ENCODE measurements at places on chromosomes 7 and 10.

- no peak for DNase-seq
These were observed 57.7 kb upstream of the RHOBTB1 start for GRCh38 chr10:61001731-61002122.

DNA sequence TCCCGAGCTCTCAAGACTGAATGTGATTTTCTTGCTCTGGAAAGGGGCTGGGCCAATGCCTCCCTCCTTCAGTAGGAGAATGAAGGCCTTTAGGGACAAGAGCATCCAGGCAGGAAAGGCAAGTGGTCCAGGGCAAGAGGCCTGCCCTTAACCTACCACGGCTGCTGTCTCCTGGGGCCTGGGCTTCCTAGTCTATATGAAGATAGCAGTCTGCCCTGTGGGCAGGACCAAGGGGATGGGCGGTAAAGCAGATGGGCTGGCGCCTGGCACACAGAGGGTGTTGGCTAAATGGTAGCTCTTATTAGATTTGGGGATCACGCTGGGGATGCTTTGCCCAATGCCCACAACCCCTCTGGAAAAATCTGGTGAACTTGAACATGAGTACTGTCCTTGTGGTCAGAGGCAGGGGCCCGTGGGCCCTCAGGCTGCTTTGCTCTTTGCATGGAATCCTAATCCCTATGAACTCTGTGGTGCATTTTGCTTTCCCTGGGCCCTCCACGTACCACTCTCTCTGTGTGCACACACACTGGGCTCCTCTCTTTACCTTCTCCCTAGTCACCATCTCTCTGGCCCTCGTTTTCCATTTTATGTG is 20.3 kb downstream of the CHAT start:
- no peak for DNase-seq

DNA sequence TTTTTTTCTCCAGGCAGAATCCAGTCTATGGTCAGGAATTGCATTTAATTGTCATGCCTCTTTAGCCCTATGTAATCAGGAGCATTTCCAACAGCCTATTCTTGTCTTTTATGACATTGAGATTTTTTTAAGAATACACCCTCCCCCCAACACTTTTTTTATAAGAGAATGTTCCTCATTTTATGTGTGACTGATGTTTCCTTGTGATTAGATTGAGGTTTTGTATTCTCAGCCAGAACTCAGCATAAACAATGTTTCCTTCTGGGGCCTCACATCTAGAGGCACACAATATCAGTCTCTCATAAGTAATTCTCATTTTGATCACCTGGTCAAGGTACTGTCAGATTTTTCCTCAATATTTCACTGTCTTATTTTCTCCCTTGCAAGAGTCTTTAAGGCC is 193.4 kb upstream of the PDE1C start:
- DNase-seq: no peak

GRCh38 chr7:75915416-75916156 is 631 bp downstream of the POR start:
- no peak for DNase-seq

DNA sequence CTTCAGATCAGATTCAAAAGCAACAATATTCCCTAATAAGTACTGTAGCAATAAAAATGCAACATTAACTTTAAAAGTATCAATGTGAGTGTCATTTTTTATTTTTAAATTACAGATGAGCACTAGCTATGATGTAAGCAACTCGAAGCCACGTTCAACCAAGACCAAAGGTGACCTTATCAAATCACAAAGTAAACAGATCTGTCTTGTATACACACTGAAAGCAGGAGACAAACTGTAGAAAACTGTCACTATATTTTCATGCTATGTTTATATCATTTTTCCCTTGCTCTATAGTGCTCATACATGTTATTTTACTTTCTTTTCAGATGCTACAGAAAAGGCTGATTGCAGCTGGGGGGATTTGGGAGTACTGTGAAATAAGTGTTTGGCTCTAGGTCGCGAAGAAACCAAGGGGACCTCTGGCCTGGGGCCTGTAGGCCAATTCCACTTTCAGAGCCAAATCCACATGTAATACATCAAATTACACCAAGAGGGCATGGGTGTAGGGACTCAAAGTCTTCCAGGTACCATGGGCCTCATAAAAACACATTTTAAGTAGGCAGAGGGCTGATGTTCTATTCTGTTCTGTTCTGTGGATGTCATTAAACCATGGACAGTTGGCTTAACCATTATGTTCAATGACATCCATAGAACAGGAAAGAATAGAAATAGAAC is 245.2 kb downstream of the SFMBT2 start:
- no peak for DNase-seq

DNA sequence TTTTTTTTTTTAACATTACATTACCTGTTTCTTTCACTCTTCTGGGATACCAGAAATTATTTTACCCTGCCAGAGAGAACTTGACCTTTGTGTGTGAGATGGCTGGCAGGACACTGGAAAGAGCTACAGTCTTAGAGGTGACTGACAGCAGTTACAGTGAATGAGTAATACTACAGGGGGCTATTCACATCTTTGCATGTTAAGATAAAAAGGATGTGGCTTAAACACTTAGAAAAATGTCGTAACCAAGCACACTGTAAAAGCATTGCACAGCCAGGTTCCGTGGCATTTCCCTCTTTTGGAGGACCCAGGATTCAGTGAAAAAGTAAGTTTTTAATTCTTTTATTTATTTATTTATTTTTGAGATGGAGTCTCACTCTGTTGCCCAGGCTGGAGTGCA is 18.8 kb upstream of the TBC1D12 start:
- DNase-seq: no peak

DNA sequence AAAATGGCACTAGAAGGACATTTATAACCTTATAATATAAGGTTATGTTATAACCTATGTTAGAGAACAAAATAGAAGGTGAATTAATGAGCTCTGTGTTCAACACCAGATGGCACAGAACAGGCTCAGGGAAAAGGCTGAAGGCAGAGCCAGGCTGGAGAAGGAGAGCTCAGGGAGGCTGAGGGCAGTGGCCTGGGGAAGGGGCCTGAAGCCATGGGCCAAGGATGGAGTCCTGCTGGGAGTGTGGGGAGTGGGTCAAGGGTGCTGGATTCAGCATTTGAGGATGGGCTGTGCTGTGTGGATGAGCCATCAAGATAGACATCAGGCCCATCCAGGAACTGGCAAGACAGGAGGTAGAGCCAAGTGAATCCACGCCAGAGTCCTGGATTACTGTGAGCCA is 218.8 kb downstream of the ZNF248 start:
- no peak for DNase-seq

GRCh38 chr10:49351669-49352068 is 44.2 kb downstream of the DRGX start:
- DNase-seq: no peak

DNA sequence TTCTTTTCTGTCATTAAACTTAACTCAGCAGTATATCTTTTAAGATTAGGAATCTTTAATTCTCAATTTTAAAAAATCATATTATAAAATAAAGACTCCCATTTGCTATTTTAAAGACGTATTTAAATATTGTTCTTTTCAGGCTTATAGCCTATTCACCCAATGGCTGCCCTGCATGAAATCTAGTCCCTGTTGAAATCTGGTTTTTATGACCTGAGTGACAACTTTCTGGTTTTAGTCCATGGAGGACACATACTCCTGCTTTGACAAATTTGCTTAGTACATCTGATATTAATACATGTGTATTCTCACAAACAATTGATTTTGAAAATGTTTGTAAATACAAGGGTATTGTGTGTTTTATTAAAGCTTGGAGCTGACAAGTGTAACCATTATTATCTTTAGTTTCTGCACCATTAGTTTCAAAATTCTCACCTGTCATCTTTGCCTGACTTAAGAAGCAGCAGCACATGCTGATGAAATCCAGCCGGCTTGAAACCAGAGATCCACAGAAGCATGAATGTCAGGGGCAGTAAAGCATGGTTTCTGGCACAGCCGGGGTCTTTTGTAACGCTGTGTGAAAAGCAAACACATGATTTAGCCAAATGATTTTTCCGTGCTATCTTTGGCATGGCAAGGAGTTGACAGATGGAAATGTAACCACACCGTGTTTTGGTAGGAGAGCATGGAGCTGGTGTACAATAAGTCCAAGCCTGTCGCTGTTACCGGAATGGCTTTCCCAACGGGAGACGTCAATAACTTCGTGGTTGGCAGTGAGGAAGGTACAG is 262.8 kb downstream of the DYNC1I1 start:
- DNase-seq: no peak

DNA sequence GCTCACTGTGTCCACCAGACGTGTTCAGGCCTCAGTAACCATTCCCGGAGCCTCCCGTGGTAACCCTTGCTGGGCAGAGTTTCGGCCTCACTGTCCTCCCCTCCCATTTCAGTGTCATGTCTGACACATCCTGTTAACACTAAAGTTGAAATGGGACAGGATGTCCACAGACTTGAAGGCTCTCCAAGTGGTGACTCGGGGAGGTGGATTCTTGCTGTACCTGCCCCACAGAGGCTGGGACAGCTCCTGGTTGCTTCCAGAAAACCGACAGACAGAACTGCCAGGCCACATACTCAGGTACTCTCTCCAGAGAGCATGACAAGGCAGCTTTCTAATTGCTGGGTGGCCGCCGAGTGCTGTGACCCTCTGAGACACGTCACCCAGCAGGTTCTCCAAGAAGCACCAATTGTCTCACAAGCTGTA is 17.9 kb upstream of the CYTH3 start:
- DNase-seq: no peak

DNA sequence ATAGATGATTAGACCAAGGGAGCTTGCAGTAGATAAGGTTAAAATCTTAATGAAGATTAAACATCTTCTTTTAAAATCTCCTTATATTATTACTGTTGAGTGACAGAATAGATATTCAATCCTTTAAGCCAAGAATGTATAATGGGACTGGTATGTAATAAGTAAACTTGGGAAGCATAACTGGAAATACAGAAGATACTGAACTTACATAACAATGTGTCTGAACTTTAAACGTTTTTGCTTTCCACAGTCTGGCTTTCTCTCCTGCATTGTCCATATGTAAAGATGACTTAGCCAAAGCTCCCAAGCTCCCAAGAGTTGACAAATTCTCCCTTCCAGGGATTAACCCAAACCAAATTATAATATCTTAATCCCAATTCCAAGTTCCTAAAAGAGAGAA is 129.8 kb downstream of the KCND2 start:
- no peak for DNase-seq

Measured in stimulated activated CD4-positive, alpha-beta T cell treated with anti-CD3 and anti-CD28 coated beads, Interleukin-1b, Interleukin-23, amount 100 ng/mL, for 48 hours (primary cell).